ENCODE measurements at places on chromosomes 6 and 20.

DNA sequence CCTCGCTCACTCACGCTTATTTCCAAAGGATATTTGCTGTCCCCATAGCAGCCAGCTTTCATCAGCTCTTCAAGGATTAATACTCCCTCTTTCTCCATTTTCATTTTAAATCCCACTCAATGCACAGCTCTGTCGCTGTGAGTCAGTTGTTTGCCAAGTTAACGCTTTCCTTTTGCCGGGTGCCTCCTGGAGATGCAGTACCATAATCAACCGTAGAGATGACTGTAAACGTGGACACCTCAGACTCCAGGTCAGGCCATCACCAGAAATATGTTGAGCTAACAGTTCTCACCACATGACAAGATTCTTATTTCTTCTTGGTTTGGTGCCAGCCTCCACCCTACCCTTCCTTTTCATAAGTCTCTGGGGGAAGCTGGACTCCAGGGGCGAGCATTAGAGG, 66.6 kb upstream of the TAB2 start:
- no peak for DNase-seq

GRCh38 chr6:144341831-144342527, 56.8 kb downstream of the UTRN start:
- DNase-seq = no peak

DNA sequence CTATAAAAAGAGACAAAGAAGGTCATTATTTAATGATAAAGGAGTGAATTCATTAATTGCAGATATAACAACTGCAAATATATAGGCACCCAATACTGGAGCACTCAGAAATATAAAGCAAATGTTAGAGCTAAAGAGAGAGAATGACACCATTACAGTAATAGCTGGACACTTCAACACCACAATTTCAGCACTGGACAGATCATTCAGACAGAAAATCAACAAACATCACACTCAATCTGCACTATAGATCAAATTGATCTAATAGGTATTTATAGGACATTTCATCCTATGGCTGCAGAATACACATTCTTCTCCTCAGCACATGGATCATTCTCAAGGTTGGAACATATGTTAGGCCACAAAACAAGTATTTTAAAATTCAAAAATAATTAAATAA, 72.7 kb downstream of the MAP7 start:
- DNase-seq = no peak

DNA sequence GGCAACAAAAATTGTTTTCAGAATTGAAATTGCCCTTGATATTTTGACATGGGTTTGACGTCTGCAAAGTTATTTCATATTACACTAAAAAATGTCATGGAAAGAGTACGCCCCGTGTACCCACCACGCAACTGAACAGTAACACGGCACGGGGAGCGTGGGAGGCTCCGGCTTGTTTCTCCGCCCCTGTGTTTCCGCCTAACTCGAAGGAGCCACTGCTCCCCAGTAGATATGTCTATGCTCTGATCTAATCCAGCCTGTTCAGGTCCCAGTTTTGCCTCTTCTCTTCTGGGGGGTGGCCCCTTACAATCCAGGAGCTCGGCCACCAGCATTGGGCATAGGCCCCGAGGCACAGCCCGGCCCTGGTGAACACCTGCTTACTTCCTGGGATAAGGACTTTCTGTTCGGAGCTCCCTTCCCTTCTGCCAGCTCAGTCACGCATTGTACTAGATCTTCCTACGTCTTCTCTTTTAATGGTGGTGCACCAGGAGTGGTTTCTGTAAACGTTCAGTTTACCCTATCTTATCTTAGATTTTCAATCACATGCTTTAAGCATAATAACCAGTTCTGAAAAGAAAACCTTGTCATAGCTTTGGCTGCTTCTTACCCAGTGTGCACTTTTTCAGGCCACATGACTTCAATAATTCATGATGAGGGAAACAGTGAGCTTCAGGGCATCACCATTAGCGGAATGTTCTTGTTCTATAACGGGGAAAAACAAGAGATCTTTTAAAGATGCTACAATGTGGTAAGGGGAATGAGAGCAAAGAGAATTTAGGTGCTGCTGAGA, 43.9 kb upstream of the EXOC2 start:
- DNase-seq = no peak

DNA sequence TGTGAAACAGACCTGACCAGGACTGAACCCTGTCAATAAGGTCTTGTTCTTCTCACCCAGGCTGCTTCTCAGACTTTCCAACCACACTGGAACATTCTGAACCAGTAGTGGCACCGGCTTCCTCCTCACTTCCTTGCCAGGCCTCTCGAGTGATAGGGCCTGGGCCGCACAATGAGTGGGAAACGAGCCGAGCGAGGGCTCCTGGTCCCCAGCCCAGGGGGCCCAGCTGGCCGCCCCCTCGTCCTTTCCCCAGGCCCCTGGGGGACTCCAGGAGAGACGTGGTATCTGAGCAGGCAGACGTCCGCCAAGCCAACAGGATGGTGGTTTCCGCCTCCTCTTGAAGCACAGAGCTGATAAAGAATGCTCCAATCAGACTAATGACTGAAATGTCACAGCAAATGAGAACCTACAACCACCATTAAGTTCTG, 117.9 kb downstream of the GMDS start:
- peak; percentile 23 for DNase-seq

Measured in CD4-positive, alpha-beta T cell treated with Interleukin-15 for 1 hour (primary cell).